Activated T-cell treated with anti-CD3 and anti-CD28 coated beads for 1 hour (primary cell): ENCODE measurements at places on chromosomes 11 and 22.

GRCh38 chr11:1459764-1460395 lies 26.7 kb downstream of the MOB2 start:
- no peak for DNase-seq

- DNase-seq, result no peak
Measured at GRCh38 chr22:37482244-37482643, 3.9 kb downstream of the MFNG start.

GRCh38 chr22:17985606-17986005 lies 38.8 kb downstream of the MICAL3 start:
- no peak for DNase-seq

DNA sequence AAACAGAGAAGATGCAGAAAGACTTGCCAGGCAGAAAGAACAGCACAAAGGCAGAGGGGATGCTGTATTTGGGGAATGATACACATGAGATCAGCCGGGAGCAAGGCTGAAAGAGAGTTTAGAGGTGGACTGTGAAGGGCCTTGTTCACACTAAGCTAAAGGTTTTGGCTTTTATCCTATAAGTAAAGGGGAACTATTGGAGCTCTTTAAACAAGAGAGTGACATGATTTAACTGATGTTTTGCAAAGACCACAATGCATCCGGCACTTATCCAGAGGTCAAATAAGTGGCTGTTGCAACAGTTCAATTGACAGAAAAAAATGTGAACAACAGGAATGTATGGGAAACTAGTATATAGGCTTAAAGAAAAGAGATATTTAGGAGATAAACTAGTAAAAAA lies 64.7 kb upstream of the RRAS2 start:
- no peak for DNase-seq

GRCh38 chr22:19611590-19611989 lies 87.4 kb upstream of the CLDN5 start:
- DNase-seq, result no peak

DNA sequence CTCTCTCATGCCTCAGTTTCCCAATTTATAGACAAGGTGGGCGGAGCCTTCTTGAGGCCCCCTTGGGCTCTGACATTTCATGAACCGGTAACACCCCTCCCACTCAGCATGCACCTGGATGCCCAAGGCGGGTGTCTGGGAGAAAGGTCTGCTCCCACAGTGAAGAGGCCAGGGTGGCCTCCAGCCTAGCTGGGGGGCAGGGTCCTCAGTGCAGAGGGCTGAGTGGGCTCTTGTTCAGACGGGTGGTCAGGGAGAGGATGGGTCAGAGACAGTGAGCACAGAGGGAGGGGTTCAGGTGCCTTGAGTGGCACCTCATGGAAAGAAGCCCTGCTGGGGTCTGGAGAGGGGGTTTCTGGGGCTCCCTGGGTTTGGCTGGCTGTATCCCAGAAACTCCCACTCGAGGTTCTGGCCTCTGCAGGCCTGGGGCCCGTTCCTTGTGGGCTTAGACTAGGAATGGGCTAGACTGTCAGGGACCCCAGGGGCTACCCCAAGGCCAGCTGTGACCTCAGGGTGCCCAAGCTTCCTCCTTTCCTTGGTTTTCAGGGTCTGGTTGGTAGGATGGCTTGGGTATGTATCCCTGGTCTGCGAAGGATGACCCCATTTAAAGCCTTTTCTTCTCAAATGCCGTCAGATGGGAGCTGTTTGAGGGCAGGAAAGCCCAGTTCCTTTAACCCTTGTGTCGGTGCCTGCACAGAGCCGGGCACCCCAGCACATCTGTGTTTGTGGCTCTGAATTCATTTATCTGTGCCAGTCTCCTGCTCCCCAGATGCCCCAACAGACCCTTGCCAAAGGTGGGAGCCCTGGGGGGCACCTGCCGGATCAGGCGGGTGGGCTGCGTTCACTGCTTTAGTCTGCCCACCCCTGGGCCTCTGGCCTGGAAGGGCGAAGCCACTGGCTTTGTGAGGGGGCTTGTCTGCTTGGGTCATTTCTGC lies 1.2 kb downstream of the SYNGR1 start:
- DNase-seq, result no peak

DNA sequence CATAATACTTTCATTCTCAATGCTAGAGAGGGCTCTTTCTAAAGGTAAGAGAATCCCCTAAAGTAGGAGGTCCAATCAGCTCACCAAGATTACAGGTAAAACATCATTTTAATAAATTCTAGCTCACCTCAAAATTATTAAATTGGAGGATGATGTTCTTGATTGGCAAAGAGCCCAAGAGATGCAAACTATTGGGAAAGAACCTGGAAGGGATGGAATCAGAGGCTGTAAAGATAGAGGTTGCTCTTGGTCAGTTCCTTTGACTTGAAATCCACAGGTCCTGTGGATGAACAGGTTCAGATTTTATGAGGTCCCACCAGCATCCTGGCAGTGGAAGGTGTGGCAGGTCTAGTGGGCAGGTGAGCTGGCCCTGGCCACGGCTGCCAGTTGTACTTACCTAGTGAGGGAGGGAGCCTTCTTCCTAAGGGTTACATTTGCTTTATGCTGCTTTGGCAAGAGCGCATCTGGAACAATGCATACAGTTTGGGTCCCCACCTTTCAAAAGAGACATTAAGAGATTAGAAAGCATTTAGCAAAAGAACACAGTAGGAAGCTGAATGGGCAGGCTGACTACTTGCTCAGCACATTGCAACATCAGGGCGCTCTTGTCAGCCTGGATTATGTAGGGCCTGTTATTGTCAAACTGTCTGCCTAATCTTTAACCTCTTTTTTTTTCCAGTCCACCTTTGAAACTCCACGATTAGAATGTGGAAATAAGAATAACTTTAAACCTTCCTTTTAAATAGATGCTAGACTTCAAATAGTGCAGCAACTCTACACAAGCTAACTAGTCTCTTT lies 97.0 kb downstream of the RDX start:
- DNase-seq, result no peak

DNA sequence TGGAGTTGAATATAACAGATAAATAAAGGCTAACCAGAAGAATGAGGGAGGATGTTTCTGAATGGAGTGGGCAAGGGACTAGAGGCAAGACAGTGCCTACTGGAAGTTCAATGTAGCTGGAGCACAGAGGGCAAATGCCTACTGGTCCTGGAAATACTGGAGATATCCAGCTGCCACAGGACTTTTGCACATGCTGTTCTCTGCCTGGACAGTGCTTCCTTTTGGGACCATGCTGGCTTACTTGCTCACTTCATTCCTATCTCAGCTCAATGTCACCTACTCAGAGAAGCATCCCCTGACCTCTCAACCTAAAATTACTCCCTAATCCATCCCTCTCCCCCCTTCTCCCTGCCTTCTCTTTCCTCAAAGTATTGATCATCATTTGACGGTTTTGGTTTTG lies 20.2 kb downstream of the RASD2 start:
- no peak for DNase-seq

GRCh38 chr11:134407321-134407828 lies 4.7 kb downstream of the B3GAT1 start:
- no peak for DNase-seq

- no peak for DNase-seq
Measured at GRCh38 chr22:50300620-50301257, 6.7 kb downstream of the PLXNB2 start.

- DNase-seq, result no peak
Measured at GRCh38 chr11:36131721-36132397, 157.4 kb downstream of the COMMD9 start.

- DNase-seq, result no peak
Measured at GRCh38 chr11:1896923-1897322, 5.2 kb upstream of the PRR33 start.

DNA sequence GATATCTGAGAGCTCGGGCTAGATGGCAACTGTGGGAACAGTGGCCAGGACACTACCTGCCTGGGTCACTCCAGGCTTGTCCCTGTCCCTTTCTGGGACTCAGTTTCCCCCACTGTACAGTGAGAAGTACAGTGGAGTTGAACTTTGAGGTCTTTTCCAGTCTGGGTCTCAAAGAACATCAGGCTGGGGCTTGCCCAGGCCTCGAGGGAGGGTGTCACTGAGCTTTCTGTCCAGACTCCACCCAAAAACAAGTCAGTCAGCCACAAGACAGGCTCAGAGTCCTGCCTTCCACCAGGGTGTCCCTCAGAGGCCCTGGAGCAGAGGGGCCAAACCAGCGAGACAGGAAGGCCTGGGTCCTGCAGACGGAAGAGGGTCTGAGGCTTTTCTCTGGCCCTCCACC lies 2.0 kb upstream of the PLA2G3 start:
- DNase-seq, result no peak

GRCh38 chr11:40281052-40281580 lies 1178.3 kb downstream of the LRRC4C start:
- no peak for DNase-seq

DNA sequence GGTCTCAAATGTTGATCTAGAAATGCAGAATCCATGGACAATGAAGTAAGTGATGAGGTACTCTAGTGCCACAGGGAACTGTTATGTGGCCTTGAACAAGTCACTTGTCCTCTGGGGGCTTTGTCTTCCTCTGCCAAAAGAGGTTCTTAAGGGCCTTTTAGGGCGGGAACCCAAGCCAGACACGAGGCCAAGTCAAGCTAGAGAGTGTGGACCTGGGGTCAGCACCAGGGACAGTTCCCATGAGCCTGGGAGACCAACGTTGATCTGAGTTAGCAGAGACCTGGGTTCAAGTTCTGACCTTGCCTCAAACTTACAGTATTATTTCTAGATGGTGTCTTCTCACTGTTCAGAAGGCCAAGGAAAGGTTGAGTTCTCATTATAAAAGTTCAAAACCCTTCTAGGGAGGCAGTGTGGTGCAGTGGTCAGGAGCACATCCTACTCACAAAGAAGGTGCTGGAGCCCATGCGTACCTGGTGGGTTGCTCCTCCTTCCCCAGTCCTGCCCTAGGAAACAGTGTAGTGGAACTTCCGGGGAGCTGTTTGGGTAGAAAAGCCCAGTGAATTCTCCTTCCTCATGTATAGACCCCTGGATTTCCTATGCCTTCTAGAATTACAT lies 121.5 kb downstream of the CHST1 start:
- DNase-seq, result no peak

- DNase-seq, result no peak
Measured at GRCh38 chr11:2135018-2135569, 4.1 kb downstream of the IGF2 start.

DNA sequence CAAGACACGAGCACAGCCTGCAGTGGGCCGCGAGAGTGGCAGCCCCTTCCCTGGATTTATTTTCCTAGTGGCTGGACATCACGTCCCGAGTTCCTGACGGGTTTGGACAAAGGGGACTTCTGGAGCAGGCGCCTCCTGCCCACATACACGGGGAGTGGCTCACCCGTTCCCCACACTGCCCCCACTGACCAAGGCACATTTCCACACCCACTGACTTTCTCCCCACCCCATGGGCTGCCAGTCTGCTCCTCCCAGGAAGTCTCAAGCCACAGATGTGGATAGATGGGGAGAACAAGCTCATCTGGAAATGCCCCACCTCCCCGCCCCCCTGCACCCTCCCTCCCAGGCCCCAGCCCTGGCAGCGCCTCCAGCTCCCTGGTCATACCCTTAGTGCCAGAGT lies 34.0 kb upstream of the FADD start:
- DNase-seq, result no peak

- no peak for DNase-seq
Measured at GRCh38 chr11:9639985-9640384, 23.9 kb upstream of the SWAP70 start.

- DNase-seq, result no peak
Measured at GRCh38 chr11:35046681-35047080, 92.3 kb upstream of the CD44 start.

- DNase-seq, result no peak
Measured at GRCh38 chr11:46378811-46379481, 2.5 kb upstream of the MDK start.

DNA sequence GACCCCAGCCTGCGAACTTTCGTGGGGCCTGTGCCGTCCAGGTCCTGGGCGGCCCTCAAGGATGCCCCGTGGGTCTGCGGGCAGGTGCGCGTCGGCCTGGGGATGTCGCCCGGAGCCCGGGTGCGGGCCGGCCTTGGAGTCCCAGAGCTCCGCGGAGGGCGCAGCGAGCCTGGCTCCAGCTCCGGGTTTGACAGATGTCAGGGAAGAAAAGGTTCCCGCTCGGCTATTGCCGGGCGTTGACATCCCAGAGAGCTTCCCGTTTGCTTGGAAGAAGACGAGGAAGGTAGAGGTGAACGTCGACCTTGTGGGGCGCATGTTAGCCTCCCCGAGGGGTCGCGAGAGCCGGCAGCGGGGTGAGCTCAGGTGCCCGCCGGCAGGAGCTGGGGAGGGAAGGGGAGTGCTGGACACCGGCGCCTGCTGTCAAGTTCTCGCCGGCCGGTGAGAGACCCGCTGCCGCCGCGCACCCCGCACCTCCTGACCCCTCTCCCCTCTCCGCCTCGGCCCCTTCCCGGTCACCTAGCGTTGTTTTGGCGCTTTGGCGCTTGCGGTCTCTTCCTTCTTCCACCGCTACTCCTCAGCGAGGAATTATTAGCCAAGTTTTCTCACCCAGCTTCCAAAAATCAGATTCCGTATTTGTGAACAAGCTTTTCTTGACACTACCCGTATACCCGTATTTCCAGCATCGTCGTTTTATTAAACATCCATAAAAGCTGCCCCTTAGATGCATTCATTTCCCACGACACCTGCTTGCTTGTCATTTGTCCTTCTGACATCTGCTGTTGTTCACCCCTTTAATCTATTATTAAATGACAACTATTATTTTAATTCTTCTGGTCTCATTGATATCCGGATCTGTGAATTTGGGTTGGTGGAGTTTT lies 1.3 kb downstream of the BMAL1 start:
- no peak for DNase-seq

- DNase-seq, result no peak
Measured at GRCh38 chr11:68256331-68256741, 15.4 kb downstream of the C11orf24 start.

DNA sequence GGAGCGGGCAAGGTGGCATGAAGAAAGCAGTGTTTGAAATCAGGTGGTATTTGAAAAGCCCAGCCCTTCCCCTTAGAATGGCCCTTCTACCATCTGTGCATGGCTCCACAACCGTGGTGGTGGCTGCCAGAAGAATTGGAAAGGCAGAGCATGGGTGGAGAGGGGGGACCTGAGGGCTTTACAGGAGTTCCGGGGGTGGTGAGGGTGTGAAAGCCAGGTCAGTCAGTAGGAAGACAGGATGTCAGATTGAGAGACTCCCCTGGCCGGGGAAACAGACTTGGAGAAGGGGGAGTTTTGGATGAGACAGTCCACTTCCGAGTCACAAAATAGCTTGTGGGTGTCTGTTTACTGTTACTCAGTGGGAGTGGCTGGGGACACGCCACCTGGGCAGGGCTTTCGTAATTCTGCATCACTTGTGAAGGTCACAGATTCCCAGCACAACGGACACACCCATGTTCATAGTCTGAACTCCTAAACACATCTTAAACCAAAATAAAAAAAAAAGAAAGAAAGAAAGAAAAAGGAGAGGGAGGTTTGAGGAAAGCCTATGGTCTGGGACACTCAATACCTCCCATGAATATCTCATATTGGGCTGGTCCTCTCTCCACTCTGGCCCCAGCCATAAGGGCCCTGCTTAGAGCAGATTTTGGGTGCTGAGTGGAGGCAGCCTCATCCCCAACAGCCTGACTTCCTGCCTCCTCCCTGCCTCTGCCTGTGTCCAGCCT lies 24.4 kb upstream of the SMIM35 start:
- DNase-seq, result no peak

- no peak for DNase-seq
Measured at GRCh38 chr22:45503050-45503815, 550 bp downstream of the FBLN1 start.

GRCh38 chr11:11082646-11083045 lies 224.8 kb upstream of the ZBED5 start:
- no peak for DNase-seq
